ENCODE measurements at places on chromosomes 16 and 17. TPM values are rescaled to one million over a fixed set of nuclear protein-coding genes. Genes with fewer than 3 reads are reported as not detected.

- peaks cover 2% of the 10 kb centered on the region for H3K36me3 ChIP-seq
- DNase-seq, result no peak
- peaks cover 43% of the 10 kb centered on the region for H3K4me1 ChIP-seq
- no peaks in the 10 kb centered on the region for H3K27me3 ChIP-seq
- H3K27ac ChIP-seq, result no peak overlapping the region
Observed at GRCh38 chr16:11310997-11311561, 29.9 kb upstream of the PRM1 start.

ARL17B gene
- 5.1 TPM for total RNA-seq

EVPL gene
- not detected for total RNA-seq

GRCh38 chr17:34721326-34721725 is 141.9 kb downstream of the TMEM132E start:
- H3K4me1 ChIP-seq, result no peaks in the 10 kb centered on the region
- H3K36me3 ChIP-seq, result no peaks in the 10 kb centered on the region
- no peak overlapping the region for H3K27ac ChIP-seq
- peak; percentile 43 for DNase-seq

DNA sequence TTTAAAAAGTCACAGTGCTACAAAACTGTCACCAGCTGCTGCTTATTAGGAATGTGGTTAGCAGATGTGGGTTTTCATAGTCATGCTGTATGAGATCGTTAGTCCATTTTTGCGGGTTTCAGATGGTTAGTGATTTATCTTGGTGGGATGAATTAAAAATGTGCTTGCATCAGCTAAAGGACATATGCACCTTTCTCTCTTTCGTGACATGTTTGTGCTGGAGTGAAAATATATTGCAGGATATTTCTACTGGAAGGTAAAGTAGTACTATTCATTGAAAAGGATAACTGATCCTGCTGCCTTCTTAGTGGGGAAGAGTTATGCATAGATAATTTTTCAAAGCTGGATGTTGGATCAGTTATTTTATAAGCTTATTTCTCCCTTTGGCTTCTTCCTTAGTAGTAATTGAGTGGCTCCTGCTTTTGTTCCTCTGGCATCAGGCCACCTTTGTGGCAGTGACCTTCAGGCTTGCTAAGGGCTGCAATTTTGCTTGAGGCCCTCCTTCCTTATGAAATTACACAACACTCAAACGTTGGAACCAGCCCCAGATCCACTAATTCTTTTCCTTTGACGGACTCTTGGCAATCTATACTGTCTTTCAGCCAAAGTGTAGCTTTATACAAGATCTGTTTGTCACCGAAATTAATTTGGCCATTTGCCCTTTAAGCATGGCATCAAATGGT is 7.5 kb upstream of the SNTB2 start:
- H3K27ac ChIP-seq, result peak overlapping the region; percentile 81
- H3K36me3 ChIP-seq, result no peaks in the 10 kb centered on the region
- DNase-seq, result no peak
- peaks cover 33% of the 10 kb centered on the region for H3K4me1 ChIP-seq
- H3K27me3 ChIP-seq, result no peaks in the 10 kb centered on the region

All from chondrocyte (in vitro differentiated cells).